ENCODE measurements at places on chromosomes 4 and X.
A peak's percentile ranks its signal among the peaks of the same experiment; 100 is the strongest.

- peak; percentile 68 for DNase-seq
Measured at GRCh38 chr4:78059524-78059889, 2.4 kb downstream of the FRAS1 start.

DNA sequence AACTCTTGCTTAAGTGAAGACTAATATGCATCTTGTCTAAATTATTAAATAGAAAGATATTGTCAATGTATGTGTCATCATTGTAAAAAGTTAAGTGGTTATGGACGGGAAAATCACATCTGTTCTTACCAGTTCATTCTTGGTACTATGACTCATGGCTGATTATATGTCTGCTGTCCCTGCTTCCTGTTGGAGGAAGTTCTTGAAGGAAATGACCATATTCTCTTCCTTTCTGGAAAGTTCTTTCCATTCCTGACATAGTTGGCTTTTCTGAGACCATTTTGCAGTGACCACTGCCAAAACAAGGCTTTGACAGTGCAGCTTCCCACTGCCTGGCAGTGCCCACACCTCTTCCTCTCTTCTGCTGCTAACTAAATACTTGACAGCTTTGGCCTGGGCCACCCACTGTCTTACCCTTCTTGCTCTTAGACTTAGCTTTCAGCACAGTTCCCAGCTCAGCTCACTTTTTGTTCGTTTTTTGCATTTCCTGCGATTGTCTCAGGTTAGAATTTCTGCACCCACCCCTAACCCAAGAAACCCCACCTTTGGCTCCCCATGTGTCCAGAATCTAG is 13.2 kb upstream of the CLDN24 start:
- no peak for DNase-seq

GRCh38 chr4:176357359-176358082 is 37.8 kb downstream of the SPCS3 start:
- no peak for DNase-seq

GRCh38 chr4:94995684-94996394 is 238.1 kb downstream of the BMPR1B start:
- DNase-seq = no peak

DNA sequence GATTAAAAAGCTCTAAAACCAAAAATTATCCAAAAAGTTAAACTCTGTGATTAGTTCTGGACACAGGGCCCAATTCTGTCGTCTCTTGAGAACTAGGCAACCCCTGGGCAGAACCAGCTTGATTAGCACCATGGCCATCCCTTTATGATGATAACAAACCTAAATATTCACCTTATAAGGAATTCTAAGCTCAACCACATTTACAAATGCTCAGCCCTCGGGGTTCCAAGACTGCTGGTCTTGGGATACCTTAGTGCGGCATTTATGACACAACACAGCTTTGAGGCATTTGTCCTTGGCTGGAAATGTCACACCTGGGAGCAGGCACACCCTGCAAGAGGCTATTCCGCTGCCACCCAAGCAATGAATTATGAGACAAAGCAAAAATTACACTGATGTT is 27.5 kb upstream of the NAP1L5 start:
- DNase-seq = no peak

- DNase-seq = no peak
Measured at GRCh38 chrX:129997086-129997485, 14.7 kb downstream of the BCORL1 start.

- no peak for DNase-seq
Measured at GRCh38 chr4:83677656-83678055, 141.7 kb downstream of the GPAT3 start.

- DNase-seq = no peak
Measured at GRCh38 chr4:77354550-77354949, 197.5 kb downstream of the CCNG2 start.
